Muscle of arm (tissue), 14 donors: ENCODE measurements at places on chromosomes 11 and 22. TPM values are rescaled to one million over a fixed set of nuclear protein-coding genes. Genes with fewer than 3 reads are reported as not detected.

The ADM gene
- polyA plus RNA-seq = 11.1 TPM

The GGTLC2 gene
- polyA plus RNA-seq = not detected

The SPON1 gene
- polyA plus RNA-seq = 20.0 TPM

GRCh38 chr11:35650006-35650405, 12.6 kb upstream of the TRIM44 start:
- no peak for DNase-seq

GRCh38 chr11:34799848-34800247, 116.3 kb downstream of the APIP start:
- DNase-seq = no peak

DNA sequence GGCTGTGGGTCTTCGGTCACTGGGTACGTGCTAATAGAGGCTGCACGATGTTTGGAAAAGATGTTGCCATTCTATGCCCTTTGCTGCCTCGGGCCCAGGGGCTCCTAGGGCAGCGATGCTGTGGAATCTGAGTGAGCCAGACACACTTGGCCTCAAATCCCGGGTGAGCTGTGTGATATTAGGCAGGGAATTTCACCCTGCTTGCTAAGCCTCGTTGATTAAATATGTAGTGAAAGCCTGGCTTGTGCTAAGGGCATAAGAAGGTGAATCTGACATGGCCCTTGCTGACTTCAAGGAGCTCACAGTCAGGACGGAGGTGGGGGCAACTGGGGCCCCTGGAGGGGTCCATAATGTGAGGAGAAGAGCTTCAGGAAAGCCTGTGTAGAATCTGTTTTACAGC, 5.4 kb upstream of the HMOX1 start:
- DNase-seq = no peak

- DNase-seq = no peak
Measured at GRCh38 chr11:130424613-130425140, 3.7 kb downstream of the ADAMTS8 start.

GRCh38 chr11:102268083-102268984, 49.0 kb upstream of the BIRC3 start:
- DNase-seq = peak; percentile 61

GRCh38 chr11:72189455-72190250, 2.3 kb upstream of the FOLR1 start:
- peak; percentile 25 for DNase-seq

- no peak for DNase-seq
Measured at GRCh38 chr22:41732096-41732772, 32.9 kb downstream of the MEI1 start.

GRCh38 chr11:118151431-118151830, 1.2 kb downstream of the SCN4B start:
- no peak for DNase-seq

DNA sequence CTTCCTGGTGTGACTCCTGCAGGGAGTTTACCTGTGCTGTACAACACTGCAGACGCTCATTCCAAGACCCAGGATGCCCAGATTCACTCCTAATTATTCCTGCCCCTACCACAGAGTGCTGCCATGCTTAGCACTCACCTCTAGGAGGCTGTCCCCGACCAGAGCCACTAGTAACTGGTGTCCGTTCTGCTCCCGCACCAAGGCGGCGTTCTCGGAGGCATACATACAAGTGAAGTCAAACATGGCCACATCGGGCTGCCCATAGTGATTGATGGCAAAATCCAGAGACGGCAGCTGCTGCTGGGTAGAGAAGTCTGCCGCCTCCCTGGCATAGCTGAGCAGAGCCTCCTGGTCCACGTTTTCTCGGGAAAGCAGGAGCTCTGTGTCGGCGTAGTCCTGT, 122.3 kb upstream of the BID start:
- no peak for DNase-seq

GRCh38 chr11:1771700-1772099, 8.0 kb upstream of the CTSD start:
- no peak for DNase-seq

- no peak for DNase-seq
Measured at GRCh38 chr11:17388609-17389210, at the start of gene KCNJ11. Gene KCNJ11 (minus strand): TSS chr11:17388659. CDS start chr11:17388091, 568 bp downstream.

GRCh38 chr22:41485033-41485432, 16.1 kb downstream of the ACO2 start:
- no peak for DNase-seq

- no peak for DNase-seq
Measured at GRCh38 chr11:116108161-116108560, 603.9 kb upstream of the CADM1 start.

- DNase-seq = no peak
Measured at GRCh38 chr11:114972105-114972504, 293.8 kb downstream of the NXPE2 start.

- DNase-seq = no peak
Measured at GRCh38 chr11:134407923-134408322, 4.1 kb downstream of the B3GAT1 start.

DNA sequence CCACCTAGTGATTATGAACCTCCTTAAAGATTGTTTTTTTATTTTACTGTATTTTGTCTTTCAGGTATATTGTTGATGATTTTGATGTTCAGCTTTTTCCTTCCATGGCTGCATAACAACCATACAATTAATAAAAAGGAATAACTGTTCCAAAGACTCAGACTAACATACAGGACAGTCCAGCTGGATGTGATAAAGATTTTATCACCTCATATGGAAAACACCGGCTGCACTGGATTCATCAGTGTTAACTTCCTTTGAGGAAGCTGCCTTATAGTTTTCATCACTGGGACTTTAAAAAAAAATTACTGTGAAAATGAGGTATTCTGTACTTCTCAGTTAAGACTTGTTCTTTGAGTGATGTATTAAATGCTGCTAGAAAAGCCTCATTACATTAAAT, 19.5 kb downstream of the AQP11 start:
- DNase-seq = no peak

GRCh38 chr11:96073536-96073935, 149.6 kb upstream of the MTMR2 start:
- no peak for DNase-seq

- no peak for DNase-seq
Measured at GRCh38 chr11:61027141-61027840, 55.8 kb downstream of the CD6 start.
